NCI-H446 (cell line): ENCODE measurements at places on chromosomes 7 and 10.

DNA sequence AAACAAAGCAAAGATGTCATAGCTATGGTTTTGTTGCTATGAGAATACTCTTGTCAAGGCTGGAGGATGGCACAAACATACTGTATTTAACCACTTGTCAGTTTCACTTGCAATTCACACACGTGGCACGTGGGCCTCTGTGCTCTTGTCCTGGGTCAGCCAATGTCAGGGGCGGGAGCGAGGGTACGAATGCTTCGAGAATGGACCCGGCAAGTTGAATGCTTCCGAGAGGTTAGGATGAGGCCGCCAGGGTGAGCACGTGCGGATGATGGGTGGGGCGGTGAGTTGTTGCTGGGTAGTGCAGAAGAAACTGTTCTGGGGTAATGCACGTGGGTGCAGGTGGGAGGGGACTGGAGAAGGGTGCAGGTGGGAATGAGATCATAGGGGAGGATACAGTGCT, 10.4 kb upstream of the OCM2 start:
- DNase-seq = no peak

GRCh38 chr7:17408245-17408903, 109.9 kb downstream of the AHR start:
- no peak for DNase-seq

- DNase-seq = no peak
Measured at GRCh38 chr10:44627591-44628354, 242.9 kb upstream of the CXCL12 start.

- DNase-seq = no peak
Measured at GRCh38 chr7:105305633-105306032, 83.1 kb downstream of the SRPK2 start.

DNA sequence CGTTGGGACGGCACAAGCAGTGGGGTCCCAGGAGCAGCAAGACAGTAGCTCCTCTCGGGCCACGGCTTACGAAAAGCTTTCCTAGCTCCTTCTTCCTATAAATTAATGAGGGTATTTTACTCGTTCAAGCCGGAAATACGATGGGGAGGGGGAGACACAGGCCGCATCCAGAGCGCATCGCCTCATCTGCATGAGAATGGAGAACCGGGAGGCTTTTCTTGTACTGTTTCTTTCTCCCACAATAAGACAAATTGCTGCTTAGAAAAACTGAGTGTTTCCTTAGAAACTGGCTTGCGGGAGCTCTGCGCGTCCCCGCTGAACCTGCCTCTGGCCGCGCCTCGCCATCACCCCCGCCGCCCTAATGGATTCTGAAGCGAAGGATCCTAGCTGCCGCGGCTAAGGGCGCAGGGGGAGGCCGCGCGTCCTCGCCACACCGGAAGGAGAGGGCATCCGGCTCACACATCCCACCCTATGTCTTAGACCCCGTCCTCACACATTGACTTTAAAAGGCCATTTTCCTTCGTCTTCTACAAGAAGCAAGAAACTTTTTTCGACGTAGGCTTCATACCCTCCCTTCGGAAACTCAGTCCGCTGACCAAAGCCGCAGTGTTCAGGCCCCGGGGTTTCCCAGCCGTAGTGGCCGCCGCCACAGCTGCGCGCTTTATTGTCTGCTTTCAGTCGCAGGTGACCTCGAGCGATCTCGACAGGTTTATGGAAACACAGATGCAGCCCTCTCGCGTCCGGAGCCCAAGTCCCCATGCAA, 8.8 kb downstream of the NXPH1 start:
- DNase-seq = no peak

DNA sequence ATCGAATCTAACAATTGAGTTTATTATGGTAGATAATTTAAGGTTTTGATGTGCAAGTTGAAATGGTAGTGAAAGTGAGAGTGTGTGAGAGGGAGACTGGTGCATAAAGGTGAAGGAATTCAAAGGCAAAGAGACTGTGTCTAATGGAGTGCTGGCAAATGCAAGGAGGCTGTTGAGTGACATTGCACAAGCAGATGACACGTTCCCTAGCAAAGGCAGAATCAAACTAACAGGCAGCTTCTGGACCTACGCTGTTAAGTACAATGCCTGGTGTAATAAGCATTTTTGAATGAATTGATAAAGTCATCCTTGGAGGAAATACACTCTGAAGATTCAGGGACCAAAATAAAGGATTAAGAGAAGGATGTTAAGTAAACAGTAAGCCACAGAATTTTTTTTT, 11.7 kb upstream of the GPR141 start:
- no peak for DNase-seq

DNA sequence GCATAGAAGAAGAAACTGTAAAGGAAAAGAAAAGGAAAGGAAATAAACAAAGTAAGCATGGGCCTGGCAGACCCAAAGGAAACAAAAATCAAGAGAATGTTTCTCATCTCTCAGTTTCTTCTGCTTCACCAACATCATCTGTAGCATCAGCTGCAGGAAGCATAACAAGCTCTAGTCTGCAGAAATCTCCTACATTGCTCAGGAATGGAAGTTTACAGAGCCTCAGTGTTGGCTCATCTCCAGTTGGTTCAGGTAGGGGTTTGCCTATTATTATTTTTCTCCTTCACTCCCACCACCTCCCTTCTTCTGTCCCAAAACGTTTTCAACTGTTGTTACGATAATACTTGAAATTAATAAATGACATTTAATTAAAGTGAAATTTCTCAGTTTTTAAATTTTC, 139.6 kb downstream of the MLLT10 start:
- no peak for DNase-seq

DNA sequence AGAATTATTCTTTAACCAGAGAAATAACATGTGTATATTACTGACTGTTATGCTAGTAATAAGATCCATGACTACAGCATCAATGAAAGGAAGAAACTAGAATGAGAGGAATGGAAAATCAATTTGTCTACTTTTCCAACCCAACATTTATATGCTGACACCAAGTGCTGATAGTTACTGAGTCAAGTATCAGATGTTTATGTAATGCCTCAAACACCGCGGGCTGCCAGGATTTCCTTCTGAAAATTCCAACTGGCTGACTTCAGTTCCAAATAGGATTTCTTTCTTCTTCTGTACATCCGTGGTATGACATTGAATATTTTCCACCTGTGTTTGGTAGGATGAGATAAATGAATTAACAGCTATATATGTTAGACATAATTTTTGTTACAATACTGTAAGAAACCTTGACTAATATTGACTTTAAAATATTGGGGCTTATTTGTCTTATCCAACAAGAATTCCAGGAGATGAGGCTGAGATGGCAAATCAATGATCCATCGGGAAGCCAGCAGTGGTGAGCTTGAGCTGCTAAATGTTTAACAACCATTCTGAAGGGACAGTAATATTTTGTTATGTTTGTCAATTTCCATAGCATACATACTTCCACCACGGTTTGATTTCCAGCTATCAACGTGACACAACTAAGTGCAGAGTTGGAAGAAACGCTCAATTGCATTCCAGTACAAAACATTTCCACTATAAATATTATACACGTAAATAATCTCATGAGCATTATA, 435.2 kb upstream of the AUTS2 start:
- no peak for DNase-seq

DNA sequence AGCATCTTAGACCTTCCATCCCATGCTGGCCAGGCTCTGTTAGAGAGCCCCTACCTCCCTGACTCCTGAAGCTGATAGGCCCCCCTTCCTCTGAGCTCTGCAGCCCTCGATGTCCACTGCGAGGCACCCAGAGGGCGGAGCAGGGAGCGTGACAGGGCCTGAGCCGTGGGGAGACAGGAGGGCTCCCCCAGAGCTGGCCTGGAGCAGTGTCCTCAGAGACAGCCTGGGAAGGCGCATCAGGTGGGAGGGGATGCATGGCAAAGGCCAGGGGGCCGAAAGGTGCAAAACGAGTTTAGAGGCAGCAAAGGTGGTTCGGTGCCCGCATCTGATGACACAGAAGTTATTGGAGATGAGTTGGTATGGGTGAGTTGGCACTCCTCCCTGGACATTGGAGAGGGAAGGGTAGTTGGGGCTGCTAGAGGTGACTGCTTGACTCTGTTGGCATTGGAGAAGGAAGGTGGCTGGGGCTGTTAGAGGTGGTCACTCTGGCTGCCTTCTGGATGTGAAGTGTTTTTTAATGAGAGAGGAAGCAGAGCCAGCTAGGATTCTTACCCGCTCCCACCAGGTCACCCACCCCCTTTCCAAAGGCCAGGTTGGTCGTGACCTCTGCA, 53.1 kb downstream of the PRF1 start:
- DNase-seq = no peak

DNA sequence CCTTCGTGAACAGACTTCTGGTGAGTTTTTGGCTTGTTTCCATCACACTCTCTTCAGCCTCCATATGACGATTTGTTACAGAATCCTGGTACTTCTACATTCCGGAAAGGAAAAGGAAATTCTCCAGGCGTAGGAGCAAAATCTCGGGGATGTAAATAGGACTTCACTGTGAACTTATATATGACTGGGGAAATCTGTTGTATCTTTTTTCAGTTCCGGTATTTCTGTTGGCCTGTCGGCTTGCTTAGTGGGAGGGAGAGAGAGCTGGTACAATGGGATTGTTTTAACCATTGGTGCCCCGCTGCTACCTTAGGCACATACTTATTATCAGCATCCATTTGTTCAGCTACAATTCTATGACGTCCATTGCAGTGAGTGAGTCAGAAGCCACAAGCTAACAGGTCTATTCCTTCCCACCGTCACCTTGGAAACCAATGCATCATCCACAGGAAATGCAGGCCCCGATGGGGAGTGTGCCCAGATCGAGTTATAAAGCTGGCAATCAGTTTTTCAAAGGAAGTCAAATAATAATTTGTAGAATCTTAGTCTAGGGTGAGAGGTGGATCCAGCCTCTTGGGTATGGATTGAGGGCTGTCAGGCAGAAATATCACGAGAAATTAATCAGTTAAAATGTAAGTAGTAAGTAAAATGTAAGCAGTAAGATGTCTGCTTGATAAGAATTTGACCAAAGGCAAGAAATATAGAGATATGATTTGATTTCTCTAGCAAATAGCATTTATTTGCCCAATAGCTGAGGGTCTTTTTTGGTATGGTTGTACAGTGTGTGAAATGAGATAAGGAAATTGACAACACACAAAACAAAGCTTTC, 92.0 kb upstream of the MKLN1 start:
- DNase-seq = no peak

DNA sequence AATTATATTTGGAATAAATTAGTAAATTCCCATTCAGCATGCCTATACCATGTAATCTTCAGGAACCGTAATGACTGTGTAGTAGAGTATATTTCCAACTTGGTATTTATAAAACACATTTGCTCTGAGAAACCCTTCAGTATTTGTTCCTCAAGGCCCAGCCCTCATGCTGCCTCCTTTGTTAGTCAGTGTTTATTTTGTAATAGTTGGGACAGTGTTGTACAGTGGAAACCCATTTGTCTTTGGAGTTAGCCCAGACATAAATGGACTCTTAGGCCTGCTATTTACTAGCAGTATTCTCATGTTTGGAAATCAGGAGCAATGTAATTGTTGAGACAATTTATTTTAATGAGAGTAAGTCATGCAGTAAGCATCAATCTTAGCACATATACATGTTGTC, 686.9 kb downstream of the AUTS2 start:
- no peak for DNase-seq

DNA sequence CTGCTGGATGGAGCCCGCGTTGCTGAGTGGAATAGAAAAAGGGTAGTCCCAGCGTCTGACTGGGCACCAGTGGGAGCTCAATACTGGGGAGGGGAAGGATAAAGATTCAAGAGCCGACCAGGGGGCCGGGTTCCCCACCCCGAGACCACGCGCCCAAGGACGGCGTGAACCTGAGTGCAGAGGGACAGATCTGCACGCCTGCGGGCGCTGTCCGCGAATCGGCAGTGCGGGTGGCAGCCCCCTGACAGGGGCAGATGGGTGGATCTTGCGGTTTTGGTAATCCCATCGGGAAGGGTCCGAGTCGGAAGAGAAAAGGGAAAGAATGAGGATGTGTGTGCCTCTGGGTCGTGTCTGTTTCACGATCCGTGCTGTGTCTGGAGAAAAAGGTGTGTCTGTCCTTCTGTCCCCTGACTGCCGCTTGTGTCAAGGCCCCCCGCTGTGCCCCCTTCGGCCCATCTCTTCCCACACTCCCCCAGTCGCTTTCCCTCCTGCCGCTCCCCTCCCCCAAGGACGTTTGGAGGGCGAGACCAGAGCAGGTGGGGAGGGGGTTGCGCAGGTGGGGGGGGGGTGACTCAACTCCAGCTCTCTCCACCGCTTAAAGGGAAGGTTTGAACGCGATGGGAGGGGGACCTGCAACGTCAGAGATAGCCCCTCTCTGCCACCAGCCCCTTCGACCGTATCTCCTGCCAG, 734 bp upstream of the VGF start:
- DNase-seq = no peak

- DNase-seq = no peak
Measured at GRCh38 chr7:92685136-92686042, 95.2 kb upstream of the FAM133B start.

DNA sequence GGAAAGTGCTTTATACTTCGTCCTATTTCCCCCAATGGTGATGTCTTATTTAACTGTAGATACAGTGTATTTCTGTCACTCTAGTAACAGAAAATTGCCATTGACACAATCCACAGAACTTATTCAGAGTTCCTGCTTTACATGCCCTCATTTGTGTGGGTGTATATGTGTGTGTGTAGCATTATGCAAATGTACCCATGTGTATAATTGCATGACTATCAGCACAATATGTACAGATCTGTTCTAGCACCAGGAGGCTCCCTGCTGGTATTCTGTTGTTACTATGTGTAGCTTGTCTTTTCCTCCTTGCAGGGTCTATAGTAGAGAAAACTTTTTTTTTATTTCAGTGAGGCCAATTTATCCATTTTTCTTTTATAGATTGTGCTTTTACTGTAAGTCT, 16.5 kb downstream of the CYP3A43 start:
- no peak for DNase-seq

DNA sequence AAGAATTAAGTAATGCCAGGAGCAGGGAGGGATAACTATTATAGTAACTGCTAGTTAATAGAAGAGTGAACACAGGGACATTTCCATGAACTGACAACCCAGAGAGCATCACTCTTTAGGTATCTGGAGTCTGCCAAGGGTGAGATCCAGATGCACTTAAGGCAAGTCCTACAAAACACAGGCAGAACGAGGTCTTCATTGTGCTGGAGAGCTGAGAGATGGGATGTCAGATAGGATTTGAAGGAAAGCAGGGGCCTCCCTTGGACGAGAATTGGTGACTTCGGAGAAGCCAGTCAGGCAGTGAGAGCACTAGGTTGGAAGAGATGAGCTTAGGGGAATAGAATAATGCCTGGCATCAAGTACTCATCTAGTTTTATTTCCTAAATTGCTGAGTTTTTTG, 684.5 kb downstream of the GATA3 start:
- DNase-seq = no peak

GRCh38 chr10:69506834-69507713, 55.8 kb downstream of the TSPAN15 start:
- DNase-seq = no peak

- DNase-seq = no peak
Measured at GRCh38 chr7:100455206-100455605, 8.9 kb downstream of the SPACDR start.
